Activated CD4-positive, alpha-beta T cell treated with anti-CD3 and anti-CD28 coated beads, Interleukin-2, amount 50 U/mL, for 16 hours (primary cell): ENCODE measurements at places on chromosomes 3 and 15.

DNA sequence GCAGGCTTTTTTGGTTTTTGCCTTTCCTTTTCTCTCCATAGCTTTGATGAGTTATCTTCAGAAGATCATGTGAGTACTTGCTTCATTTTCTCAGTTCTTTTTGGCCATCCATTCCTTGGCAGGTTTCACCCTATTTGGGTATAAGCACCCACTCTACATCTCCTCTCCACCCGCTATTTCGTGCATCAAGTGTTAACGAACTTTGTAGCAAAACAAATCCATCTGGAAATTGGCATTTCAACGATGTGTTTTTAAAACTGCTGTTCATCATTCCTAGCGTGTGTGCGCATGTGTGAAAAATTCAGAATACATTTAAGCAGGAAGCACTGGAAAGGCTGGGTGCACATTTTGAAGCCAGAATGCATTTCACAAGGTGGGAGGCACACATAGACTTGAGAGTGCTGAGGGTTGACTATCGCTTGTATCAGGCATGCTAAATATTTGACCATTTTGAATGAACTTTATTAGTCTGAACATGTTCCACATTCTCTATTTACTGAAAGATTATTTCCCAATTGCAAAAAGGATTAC is 89.7 kb upstream of the FHIT start:
- DNase-seq, result no peak

GRCh38 chr15:71373917-71374316 is 258.6 kb downstream of the THSD4 start:
- no peak for DNase-seq

- peak; percentile 51 for DNase-seq
Observed at GRCh38 chr3:131174752-131175151, 148.1 kb downstream of the NEK11 start.

DNA sequence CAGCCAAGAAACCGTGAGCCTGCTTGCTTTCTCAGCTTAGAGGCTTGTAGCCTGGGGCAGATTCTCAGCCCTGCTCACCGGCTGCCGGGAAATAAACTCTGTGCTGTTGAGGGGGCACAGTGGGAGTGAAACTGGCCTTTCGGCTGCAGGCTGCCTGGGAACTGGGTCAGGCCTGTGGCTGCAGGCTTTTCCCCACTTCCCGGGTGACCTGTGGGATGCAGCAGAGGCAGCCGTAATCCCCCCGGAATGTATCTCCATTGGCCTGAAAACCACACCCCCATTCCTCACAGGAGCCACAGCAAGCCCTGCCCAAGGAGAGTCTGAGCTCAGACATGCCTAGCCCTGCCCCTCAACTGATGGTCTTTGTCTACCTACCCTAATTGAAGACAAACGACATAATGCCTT is 110.9 kb downstream of the STXBP5L start:
- no peak for DNase-seq

DNA sequence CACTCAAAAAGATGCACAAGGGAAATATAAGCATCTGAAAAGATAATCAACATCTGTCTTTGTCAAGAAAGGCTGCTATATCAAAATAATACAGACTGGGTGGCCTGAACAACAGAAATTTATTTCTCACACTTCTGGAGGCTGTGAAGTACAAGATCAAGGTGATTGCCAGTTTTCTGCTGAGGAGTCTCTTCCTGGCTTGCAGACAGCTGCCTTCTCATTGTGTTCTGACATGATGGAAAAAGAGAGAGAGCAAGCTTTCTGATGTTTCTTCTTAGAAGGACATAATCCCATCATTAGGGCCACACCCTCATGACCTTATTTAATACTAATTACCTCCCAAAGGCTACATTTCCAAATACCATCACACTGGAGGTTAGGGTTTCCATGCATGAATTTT is 1573.3 kb downstream of the SI start:
- no peak for DNase-seq

GRCh38 chr3:79885407-79885806 is 117.6 kb upstream of the ROBO1 start:
- DNase-seq, result no peak

GRCh38 chr3:100899440-100900091 is 93.7 kb downstream of the ABI3BP start:
- DNase-seq, result no peak

DNA sequence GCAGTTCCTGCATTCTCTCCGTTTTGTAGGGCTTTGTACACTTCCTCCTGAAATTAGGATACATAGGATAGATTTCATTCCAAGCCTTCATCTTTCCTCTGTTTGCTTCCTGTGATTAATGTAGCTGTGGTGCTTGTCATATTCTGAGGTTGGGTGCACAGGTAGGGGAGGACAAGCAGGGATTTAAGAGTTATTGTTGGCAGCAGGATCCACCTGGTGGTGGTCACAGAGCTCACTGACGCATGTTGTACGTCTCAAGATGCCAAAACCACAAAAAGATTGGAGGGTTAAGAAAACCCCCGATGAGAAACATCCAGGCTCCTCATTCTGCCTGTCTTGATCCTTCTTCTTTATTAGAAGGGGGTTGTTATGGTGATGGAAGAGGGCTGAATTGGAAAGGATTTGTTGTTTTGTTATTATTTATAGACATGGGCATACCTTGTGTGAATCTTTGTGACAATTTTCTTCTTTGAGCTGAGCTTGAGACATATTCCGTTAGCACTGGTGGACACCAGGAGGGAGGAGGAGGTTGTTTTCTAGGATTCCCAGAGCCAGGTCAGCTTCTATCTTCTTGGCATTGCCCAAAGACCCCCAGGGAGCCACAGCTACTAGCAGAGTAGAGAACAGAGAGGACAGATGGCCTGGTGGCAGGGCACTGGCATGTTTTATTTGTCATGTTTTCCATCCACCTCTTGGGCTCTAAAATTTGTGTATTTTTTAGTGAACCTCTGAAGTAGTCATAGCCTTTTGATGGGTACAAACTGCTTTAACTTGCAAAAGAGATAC is 57.7 kb upstream of the LARS2 start:
- no peak for DNase-seq

DNA sequence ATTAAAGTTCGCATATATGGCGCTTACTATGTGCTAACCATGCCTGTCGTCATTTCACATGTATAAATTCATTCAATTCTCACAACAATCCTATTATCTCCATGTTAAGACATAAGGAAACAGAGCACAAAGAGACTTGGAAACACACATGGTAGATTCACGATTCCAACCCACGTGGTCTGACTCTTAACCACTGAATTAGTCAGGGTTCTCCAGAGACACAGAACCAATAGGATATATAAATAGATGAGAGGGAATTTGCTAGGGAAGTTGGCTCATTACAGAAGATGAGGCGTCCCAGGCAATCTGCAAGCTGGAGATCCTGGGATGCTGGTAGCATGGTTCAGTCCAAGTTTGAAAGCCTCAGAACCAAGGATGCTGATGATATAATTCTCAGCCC is 765.3 kb downstream of the TBL1XR1 start:
- no peak for DNase-seq

DNA sequence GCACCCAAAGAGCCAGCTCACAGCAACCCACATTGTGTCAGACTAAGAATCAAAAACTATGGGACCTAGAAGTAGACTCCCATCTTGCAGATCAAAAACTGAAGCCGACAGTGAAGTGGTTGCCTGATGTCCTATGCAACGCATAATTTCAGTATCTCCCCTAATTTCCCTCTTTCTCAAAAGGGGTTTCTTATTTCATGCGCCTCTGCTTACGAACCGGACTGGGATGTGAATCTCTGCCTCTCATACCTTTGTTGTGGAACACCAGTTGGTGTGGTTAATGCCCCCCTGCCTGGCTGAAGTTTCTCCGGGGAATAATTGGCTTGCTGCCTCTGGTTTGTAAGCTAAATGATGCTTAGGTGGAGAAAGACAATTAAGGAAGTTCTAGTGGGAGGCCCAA is 514 bp upstream of the FAM174B start:
- no peak for DNase-seq

- DNase-seq, result no peak
Observed at GRCh38 chr3:192953926-192954325, 36.3 kb upstream of the MB21D2 start.

DNA sequence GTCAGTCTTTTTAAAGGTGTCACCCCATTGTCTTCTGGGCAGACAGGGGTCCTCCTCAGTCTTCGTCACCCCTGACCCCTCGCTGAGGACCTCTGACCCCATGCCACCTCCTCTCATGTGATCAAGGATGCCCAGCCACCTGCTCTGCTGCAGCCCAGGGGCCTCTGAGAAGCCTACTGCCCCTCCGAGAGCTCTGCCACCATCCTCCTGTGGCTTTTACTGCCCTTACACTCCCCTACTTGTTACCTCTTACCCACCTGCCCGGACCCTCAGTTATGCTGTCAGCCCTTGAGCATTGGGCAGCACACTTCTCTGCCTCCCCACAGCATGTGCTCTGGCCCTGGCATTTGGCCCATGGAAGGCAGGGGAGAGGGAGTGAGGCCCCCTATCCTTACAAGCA is 123.2 kb downstream of the LRRK1 start:
- no peak for DNase-seq
